ENCODE measurements at places on chromosomes 12 and 14.

GRCh38 chr12:749751-750270, 2.6 kb upstream of the WNK1 start:
- no peak for DNase-seq

DNA sequence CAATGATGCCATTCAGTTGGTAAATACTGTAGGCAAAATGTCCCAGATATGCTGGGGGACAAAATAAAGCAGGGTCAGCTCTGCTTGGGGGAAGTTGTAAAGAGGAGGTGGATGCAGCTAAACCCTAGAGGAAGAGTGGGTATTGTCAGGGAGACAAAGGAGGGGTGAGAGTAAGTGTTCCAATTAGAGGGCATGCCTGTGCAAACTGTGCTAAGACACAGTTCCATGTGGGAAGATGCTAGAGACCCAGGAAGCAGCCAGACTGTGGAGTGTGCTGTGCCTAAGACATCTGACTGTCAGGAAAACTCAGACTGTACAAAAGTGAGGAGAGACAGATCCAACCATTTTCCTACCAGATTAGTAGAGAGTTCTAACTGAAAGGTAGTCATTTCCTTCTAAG, 474.3 kb downstream of the ATP23 start:
- no peak for DNase-seq

DNA sequence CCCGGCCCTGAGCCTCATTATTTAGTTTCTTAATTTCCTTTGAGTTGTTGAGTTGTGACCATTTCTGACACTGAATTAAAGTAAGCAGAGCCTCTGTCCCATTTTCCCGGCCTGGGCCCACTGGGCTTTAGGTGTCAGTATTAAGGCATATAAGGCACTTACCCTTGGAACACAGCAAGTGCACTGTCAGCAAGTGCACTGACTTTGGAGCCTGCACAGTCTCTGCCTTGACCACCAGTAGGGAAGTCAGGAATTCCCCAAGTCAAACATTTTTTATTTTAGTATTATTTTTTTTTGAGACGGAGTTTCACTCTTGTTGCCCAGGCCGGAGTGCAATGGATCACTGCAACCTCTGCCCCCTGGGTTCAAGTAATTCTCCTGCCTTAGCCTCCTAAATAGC, 56.6 kb downstream of the MAX start:
- DNase-seq, result no peak

DNA sequence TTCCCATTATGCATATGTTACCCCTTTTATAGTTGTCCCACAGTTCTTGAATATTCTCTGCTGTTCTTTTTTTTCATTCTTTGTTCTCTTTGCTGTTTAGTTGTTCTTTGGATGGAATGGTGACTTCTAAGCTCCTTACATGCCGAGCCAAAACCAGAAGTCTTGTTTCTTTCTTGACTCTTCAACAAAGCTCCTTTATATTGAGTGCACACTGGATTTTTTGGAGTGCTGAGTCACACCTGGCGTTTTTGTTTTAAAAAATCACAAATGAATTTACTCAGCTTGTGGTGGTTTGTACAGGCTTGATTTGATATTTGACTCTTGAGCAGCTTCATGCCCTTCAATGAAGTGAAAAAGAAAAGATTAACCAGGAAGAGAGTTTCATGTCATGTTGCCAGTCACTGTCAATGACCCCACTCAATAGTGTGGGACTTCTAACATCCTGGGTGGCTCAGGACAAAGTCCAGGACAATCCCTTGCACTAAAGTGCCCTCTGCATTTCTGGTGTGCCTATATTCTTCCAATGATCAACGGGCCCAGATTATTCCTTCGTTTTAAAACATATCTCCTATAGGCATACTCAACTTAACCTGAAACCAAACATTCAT, 112.4 kb upstream of the SLC38A4 start:
- DNase-seq, result no peak

- DNase-seq, result peak; percentile 7
Measured at GRCh38 chr12:25151476-25151875, 43.5 kb downstream of the DNAI7 start.

DNA sequence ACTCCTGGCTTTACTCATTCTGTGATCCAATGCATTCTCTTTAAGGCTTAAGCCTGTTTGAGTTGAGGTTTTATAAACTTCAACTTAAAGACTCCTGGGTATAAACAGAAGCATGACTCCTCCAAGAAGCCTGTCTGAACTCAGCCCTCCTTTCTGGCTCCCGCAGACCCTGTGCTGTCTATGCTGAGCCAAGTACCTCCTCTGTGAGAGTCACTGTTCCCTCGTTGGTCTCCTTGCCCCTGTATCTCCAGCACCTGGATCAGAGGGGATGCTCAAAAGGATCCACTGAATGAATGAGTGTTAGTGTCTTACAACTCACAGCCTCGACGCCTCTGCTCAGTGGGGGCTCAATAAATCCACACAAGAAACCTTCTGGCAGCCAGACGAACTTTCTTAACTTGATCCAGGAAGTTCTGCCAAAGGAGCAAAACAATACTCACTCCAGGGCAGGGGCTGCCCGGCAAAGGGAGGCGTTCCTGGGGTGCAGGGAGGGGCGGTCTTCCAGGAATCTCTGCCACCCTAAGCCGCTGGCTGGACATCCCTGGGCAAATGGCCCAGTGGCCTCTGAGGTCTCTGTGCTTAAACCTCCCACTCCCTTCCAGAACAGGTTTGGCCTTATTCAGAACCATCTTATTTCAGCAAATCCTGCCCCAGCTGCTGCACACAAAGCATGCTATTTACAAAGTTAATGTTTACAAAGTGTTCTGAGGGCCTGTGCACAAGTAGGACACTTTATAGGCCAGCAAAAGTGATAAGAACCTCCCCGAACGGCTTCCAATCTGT, 32.9 kb downstream of the MAP1LC3B2 start:
- DNase-seq, result no peak

DNA sequence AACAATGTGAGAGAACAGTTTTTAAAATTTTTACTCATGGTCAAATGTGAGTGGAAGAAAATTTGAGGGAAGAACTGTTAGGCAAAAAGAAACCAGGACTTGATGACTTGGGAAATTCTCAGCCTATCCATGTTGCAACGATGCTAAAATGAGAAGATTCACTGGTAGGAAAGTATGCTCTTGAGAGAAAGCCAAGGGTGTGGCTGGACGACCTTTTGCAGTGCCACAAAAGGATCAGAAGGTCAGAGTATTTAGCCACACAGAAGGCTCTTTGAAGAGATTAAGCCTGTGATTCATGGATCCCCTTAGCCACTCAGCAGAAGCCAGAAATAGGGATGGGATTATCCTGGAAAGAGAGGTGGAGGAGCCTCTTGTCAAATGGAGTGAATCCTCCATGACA, 336.8 kb downstream of the LRIG3 start:
- no peak for DNase-seq

DNA sequence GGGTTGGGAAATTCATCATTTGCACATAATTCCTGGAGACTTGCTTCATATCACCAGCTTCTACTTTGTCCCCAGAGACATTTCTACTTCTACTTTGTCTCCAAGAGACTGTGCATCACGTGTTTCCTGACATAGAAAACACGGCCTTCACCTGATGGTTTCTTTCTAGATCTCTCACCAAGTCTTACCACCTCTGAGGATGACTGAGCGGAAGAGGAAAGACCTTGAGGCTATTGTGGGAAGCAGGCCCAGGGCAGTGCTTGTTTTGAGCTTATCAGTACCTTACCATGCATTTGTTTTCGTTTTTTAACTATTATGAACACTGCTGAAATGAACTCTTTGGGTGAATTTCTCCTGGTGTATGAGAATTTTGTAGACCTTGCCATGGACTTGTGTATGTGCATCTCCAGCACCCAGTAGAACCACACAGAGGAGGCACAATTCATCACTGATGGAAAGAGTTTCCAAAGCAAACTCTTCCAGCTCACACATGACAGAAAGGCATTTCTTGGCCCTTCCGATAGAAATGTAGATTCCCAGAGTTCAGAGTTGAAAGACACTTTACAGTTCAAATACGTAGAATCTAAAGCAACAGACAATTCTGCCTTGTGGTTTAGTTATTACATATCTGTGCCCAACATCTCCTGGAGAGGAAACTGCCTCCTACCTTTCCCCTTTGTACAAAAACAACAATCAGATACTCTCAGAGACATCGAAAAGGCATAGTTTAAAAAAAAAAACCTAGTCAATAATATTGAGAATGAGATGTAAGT, 434.7 kb downstream of the FUT8 start:
- DNase-seq, result no peak

DNA sequence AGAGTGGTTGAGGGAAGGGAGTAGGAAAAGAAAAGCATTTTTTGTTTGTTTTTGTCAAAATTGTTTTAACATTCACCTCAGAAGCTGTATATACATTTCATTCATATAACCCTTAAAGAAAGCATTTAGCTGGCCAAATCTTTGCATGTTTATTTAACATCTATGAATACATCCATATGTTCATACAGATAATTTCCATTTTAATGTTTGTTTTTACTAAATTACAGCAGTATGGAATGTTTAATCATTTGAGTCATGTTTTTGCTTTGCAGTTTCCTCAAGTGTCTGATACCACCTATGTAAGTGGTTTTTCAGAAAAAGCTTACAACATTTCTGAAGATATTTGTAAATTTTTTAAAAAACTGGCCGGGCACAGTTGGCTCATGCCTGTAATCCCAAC, 84.3 kb upstream of the ATF1 start:
- DNase-seq, result no peak

GRCh38 chr12:1716911-1717310, 26.0 kb downstream of the ADIPOR2 start:
- no peak for DNase-seq

- DNase-seq, result no peak
Measured at GRCh38 chr12:39123580-39124253, 218.3 kb upstream of the CPNE8 start.

DNA sequence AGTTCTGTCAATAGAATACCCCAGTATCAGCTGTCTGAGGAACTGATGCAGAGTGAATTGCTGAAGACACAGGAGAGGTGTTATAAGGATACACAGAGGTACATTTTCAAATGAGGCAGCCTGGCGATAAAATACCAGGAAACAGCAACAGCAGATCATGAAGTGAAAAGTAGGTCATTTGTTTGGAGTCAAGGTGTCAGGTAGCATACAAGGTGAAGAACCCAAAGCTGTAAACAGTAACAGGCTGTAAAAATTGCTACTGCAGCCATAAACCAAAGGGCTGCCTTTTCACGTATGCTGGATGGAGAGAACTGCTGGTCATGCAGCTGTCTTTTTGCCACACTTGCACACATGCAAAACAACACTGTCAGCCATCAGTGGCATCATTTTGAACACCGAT, 9.3 kb upstream of the TWF1 start:
- no peak for DNase-seq

DNA sequence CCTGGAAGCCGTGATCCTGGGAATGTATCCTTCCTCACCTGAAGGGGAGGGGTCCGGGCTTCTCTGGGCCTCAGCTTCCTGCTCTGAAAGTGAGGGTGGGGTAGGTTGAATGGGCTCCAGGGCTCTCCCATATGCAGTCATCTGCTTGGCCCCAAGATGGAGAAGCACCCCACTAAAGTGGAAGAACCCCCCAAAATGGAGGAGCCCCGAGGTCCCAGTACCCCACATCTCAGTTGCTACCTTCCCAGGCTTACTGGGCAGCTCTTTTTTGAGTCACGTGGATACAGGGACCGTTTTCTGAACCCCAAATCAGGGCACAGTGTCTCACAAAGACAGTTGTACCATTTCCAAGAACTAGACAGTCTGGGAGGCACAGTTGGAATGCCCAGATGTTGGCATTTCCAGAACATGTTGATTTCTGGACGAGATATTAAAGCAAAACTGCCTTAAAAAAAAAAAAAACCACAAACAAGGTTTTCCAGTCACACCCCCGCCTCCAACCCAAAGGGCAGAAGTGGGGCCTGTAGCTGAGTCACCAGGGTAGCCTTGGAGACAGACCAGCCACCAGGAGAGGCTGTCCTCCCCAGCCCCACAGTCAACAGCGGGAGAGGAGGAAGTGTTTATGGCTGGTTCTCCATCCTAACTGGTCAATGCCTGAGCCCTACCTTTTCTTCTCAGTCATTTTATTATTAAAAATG, 12.1 kb downstream of the VASH1 start:
- DNase-seq, result no peak

Measured in 8988T (cell line).